Fibroblast of mammary gland (primary cell): ENCODE measurements at places on chromosomes 5 and 9.
A peak's percentile ranks its signal among the peaks of the same experiment; 100 is the strongest.

GRCh38 chr5:89673019-89673418, 736.5 kb downstream of the CETN3 start:
- no peak for DNase-seq

DNA sequence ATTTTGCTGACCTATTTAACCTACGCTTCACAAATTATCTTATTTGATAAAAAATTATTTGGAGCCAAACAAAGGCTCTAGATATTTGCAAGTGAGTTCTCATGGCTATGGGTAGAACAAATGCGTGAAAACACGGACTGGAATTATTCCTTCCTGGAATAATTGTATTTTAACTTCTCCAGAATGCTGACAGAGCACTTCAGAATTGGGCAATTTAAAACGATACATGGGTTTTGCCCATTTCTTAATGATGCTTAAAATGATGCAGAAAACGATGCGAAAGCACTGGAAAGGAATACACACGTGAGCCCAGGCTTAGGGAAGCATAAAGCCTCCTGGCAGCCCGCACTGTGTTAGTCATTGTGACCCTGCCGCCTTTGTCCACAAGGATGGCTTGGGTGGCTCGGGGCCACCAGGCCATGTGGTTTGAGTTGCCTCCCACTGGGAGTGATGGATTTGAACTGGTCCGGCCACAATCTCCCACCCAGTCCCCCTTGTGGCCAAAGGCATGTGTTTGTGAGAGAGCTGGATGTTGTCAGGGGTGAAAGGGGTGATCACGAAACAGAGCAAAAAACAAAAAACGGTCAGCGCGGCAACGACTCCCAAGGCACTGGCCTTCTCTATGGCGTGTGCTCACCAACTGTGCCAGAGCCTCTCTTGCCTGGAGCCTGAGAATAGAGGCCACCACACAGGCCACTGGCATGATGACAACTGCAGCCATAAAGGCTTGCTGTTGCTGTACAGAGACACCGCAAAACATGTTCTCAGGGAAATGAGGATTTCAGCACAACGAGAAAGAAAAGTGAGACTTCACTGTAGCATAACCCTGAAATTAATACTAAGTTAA, 234.2 kb upstream of the ADAMTS16 start:
- DNase-seq = peak; percentile 45

DNA sequence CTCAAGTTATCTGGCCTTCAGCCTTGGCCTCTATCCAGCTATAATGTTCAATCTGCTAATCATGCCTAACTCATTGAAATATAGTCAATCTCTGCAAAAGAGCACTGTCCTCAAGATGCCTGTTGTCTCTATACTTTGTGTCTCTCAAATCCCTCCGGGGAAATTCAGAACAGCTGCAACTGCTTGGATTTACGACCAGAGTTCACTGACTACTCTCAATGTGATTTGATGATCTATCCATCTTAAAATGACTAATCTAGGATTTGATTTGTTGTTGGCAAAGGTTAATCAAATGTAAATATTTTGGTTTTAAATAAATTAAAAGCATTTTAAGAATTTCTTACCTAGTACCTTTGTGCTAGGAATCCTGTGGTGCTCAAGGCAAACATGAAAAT, 40.9 kb downstream of the SVEP1 start:
- peak; percentile 31 for DNase-seq

GRCh38 chr5:68285075-68285840, 69.7 kb downstream of the PIK3R1 start:
- no peak for DNase-seq

- no peak for DNase-seq
These were observed 52.4 kb upstream of the RGS7BP start for GRCh38 chr5:64453405-64453804.

DNA sequence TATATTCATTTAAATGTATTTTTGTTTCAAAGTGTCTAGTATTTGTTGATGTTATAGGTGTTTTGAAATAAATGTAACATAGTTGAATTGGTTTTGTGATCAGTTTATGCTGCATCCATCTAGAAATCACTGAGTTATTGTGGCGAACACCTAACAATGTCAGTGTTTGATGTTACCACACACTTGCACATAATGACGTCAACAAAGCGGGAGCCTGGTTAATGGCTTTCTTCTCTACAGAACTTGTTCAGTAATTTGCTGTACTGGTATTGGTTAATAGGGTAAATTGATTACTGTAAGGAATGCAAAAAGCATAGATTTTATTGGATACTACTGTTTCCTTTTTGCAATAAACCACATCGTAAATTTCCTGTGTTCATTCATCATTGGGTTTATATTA, 133.0 kb downstream of the ATG10 start:
- no peak for DNase-seq

- DNase-seq = peak; percentile 31
These were observed 554.0 kb upstream of the KLF4 start for GRCh38 chr9:108043585-108043984.

DNA sequence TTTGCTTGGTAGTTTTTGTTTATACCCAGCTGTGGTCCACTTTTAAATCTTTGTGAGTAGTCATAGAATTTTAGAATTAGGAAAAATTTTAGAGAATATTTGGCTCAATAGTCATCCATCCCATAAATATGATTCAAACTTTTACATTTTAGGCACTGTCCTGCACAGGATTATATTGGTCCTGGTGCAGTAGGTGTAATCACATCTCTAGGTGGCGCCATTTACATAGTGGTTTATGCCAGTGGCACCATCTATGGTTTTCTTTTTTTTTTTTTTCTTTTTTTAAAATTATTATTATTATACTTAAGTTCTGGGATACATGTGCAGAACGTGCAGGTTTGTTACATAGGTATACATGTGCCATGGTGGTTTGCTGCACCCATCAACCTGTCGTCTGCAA, 260.7 kb upstream of the KCNN2 start:
- peak; percentile 49 for DNase-seq

GRCh38 chr5:15285901-15286583, 213.9 kb upstream of the FBXL7 start:
- DNase-seq = peak; percentile 59

DNA sequence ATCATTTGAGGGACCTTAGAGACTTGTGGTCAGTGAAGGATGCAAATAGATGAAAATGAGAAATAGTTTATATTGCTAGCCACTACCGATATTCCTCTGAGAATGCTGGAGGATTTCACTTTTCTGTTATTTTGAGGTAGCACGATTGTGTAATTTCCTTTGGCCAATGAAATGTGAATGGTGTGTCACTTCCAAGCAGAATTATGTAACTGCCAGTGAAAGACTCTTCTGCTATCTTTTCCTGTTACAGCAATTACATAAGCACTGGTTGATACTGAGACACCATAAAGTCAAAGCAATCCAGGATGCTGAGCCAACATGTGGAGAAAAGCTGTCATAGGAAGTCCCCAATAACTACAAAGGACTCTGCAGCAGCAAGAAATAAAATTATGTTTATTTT, 3.6 kb upstream of the PCDHA2 start:
- no peak for DNase-seq

GRCh38 chr9:132886334-132886725, 7.6 kb downstream of the SPACA9 start:
- no peak for DNase-seq

- DNase-seq = peak; percentile 49
These were observed 536 bp downstream of the PCDHAC1 start for GRCh38 chr5:140926443-140927227.

DNA sequence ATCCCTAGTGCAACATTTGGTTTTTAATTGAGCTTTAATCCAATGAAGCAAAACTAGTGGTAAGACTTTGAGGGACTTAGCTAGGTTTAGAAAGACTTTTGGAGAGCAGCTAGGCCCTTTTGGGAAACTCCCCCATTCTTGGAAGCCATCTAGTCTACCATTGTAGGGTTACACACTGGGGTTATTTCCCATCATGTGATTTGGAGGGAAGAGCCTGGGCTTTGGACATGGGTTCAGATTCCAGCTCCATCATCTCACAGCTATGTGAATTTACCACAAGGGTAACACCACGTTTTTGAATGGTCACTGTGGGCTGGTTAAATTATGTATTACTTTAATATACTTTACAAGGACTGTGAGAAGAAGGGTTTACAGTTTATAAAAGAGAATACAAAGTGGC, 18.3 kb upstream of the TNFSF15 start:
- DNase-seq = peak; percentile 78

GRCh38 chr9:29625292-29625731, 2052.0 kb upstream of the C9orf72 start:
- peak; percentile 53 for DNase-seq

- peak; percentile 16 for DNase-seq
These were observed 553 bp downstream of the MAP3K1 start for GRCh38 chr5:56815658-56816545.

DNA sequence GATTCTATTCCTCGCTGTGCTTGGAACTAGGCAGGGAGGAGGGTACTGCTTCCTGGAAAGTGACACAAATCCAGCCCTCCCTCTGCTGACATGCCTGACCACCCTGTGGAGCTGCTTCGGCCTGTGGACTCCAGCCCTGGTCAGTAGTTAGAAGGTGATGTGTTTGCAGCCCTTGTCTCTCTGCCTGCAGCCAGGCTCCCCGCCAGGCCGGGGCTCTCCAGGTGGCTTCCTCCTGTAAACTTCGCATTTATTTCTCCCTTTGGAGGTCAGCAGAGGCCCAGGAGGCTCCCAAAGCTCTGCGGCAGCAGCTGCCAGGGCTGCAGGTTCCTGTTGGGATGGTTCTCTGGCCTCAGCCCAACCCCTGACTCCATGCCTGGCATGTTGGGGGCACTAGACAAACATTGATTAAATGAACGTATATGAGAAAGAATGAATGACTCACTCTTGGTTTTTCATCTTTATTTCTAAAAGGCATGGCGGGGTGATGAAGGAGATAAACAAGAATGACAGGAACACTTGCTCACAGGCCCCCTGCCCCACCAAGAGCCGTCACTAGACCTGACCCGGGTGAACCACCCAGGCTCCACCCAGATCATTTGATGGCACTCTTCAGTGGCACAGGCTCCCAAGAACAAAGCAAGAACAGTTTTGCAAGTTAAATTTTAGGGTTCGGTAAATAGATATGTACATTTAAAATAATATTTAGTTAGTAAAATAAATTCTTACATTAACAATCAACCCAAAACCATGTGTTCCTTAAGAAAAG, 8.4 kb upstream of the IRX2 start:
- DNase-seq = no peak

GRCh38 chr9:109792951-109793546, 13.1 kb downstream of the PALM2AKAP2 start:
- DNase-seq = peak; percentile 97

GRCh38 chr9:128895556-128895955, 13.6 kb downstream of the LRRC8A start:
- DNase-seq = no peak

- DNase-seq = peak; percentile 51
These were observed 14.0 kb upstream of the TCF7 start for GRCh38 chr5:134100283-134101091.

DNA sequence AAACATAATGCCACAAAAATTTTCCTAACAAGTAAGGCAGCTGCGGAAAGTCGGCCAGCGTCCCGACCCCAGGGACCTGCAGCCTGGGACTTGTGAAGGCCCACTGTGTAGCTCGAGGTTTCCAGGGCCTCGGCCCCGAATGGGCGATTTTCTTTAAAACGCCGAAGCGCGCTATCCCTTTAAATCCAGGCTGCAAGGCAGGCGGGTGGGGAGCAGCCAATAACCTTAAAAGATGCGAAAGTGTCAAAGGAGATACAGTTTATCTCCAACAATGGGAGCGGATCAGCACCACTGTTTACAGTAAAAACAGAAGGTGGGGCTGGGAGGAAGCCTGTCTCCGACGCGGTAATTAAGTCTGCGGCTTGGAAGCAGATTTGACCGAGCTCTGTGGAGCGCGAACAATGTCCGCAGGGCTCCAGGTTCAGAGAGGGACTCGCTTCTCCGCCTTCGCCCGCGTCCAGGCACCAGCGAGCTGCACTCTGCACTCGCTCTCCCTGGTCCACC, 1.7 kb upstream of the ZSWIM6 start:
- peak; percentile 53 for DNase-seq

- peak; percentile 72 for DNase-seq
These were observed 71.7 kb downstream of the GRIA1 start for GRCh38 chr5:153562189-153562588.

- no peak for DNase-seq
These were observed 128.4 kb downstream of the TMEM174 start for GRCh38 chr5:73301208-73301901.

DNA sequence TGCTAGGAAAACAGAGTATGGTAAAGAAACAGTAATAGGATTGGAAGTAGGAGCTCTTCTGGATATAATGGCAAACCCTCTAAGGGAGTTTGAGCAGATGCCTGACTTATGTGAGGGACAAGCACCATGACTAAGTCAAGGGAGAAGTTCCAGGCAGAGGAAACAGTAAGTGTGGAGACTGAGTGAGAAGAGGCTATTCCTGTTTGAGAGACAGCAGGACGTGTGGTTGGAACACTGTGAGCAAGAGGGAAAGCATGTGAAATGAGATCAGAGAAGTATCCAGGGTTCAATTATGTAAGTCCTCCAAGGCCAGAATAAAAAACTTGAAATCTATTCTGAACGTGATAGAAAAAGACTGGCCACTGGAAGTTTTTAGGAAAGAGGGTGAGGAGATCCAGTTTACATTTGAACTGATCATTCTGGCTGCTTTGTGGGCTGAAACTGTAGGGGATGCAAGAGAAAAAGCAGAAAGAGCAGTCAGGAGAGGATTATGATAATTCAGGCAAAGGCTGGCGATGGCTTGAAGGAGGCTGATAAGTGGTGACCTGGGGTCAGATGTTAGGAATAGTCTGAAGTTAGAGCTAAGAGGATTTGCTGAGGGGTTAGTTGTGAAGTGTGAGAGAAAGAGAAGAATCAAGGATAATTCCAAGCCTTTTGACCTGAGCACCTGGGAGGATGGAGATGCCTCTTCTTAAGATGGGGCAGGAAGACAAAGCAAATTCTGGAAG, 19.2 kb downstream of the DMAC1 start:
- DNase-seq = peak; percentile 80

DNA sequence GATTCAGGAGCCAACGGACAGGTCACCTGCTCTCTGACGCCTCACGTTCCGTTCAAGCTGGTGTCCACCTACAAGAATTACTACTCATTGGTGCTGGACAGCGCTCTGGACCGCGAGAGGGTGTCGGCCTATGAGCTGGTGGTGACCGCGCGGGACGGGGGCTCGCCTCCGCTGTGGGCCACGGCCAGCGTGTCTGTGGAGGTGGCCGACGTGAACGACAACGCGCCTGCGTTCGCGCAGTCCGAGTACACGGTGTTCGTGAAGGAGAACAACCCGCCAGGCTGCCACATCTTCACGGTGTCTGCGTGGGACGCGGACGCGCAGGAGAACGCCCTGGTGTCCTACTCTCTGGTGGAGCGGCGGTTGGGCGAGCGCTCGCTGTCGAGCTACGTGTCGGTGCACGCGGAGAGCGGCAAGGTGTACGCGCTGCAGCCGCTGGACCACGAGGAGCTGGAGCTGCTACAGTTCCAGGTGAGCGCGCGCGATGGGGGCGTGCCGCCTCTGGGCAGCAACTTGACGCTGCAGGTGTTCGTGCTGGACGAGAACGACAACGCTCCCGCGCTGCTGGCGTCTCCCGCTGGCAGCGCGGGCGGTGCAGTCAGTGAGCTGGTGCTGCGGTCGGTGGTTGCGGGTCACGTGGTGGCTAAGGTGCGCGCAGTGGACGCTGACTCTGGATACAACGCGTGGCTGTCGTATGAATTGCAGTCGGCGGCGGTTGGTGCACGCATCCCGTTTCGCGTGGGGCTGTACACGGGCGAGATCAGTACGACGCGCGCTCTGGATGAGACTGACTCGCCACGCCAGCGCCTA, 1.7 kb downstream of the PCDHA10 start:
- no peak for DNase-seq

GRCh38 chr5:133890776-133891280, 77.6 kb downstream of the C5orf15 start:
- DNase-seq = no peak

- no peak for DNase-seq
These were observed 402.9 kb downstream of the RAB3C start for GRCh38 chr5:58985759-58986158.
